NCI-H2029 treated with DMSO at 0.1 percent for 48 hours (cell line): ENCODE measurements at places on chromosomes 4 and X.

DNA sequence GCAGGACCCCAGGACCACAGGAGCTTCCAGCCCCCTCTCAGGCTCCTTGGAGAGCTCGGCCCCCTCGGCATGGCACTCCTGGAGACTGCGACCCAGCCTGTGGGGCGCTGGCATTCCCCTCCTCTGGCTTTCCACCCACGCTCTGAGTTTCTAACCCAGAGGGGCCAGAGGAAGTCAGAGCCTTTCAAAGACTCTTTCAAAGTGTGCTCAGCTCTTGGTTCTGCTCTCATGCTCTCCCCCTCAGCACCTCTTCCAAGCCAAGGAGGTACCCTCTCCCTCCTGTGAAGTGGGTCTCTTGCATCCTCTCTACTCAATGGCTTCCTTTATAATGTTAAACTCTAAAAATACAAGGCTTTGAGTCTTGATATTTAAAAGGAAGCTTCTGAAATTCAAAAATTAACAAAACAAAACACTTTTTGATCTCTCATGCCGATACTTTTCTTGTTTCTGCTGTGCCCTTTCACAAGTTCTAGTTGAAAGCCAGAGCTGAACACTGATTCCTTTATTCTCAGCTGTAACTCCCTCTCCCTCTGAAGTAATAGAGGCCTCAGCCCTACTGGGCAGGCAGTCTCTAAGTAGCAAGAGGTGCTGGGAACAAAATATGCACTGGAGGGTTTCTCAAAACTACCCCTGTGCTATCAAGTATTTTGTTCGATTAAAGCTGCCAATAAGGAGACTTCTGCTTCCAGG lies 82.8 kb downstream of the NAT8L start:
- no peak for DNase-seq

- no peak for DNase-seq
Observed at GRCh38 chr4:81698538-81699296, 227.0 kb upstream of the RASGEF1B start.

DNA sequence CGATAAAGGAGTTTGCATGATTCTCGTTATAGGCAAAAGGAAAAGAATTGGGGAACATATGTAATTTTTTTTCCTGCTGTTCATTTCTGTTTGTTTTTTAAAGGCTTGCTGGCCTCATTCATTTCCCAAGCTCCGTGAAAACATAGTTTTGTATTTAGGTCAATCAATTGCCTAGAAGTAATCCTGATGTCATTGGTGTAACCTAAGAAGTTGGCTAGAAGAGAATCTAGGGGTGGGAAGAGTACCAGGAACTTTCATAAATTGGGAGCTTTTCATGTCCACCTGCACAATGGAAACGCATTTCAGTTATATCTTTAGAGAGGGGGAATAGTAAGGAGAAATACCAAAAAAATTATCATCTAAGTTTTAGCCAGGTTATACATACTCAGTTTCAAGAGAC lies 3.8 kb downstream of the RAPGEF2 start:
- DNase-seq: no peak

GRCh38 chr4:31968842-31969241 lies 1248.7 kb downstream of the PCDH7 start:
- no peak for DNase-seq

GRCh38 chr4:105896461-105896942 lies 1.2 kb downstream of the NPNT start:
- no peak for DNase-seq

DNA sequence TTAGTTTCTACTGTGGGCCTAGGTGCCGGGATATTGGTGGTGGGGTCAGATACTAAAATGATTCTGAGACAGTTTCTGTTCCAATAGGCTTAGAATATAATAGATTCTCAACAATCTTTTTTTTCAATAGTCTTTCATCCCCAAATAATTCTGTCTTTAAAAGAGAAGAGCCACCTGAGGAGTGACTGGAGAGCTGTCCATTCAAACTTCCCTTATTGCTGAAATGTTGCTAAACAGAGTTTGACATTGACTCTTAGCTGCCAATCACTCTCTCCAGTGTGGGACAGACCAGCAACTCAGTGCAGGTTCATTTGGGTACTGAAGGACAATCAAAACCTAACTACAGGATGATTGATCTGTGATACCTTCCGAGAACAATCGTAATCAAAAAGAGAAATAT lies 12.4 kb upstream of the ADH7 start:
- DNase-seq: no peak

- no peak for DNase-seq
Observed at GRCh38 chr4:1051472-1051871, 40.0 kb downstream of the FGFRL1 start.

GRCh38 chr4:55547466-55547770 lies 709 bp upstream of the CLOCK start:
- DNase-seq: no peak

DNA sequence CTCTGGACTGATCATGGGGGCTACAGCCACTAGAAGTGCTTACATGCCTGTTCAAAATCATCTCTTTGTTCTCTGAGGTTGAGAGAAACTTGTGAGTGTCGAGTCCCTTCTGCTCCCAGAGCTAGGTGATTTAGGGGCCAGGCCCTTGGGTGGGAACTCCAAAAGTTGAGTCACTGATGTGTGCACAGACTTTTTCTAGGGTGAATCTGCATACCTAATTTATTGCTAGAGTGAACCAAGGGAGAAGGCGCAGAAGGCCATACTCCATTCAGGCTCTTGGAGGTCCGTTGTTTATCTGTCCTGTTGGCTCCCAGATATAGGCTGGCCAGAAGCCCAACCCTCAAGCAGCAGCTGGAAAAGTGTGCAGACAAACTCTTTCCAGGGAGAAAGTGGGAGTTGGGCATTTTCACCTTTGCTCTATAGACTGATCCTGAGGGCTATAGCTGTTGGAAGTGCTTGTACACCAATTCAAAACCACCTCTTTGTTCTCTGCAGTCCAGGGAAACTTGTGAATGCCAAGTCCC lies 80.8 kb upstream of the ARX start:
- no peak for DNase-seq
